ENCODE measurements at places on chromosomes 2 and 18. TPM values are rescaled to one million over a fixed set of nuclear protein-coding genes. Genes with fewer than 3 reads are reported as not detected.

HOXD8 gene
- 13.9 TPM for total RNA-seq

PROM2 gene
- 0.06 TPM for total RNA-seq

GRCh38 chr2:96663829-96664228 is 21.3 kb downstream of the FER1L5 start:
- DNase-seq = no peak

DNA sequence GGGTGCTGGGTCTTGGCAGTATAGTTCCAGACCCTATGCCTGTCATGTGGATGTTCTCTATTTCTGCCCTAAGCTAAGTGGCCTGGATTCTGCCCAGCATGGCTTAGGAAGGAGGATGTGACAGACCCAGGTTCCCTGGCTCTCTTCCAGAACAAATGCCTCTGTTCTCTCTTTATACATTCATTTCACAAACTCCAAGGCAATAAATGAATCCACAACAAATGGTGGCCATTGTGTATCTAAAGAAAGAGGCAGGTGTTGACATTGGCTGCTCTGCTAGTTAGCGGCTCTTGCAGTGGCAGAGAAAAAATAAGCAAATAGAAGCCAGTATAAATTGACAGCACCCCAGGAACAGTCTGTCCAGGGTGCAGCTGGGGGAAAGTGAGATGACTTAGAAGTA is 298.6 kb downstream of the SUCLG1 start:
- no peak for DNase-seq

GRCh38 chr18:78242254-78242643 is 737.4 kb upstream of the SALL3 start:
- no peak for DNase-seq

DNA sequence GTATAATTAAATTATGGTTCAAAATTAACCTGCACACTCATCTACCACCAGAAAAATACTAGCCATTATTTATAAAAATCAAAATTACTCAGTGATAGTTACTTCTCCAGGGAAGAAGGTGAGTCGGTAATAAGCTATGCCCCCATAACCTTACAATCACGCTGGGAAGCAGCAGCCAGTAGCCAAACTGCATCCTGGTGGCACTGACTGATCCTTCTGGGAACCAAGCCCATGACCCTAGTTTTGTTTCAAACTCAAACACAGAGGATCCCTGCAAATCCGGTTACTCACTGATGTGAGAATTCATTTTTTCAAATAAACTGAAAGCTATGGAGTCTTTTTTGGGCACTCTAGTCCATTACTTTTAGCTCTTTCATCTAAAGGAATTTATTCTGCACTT is 88.2 kb upstream of the VWC2L start:
- no peak for DNase-seq

DNA sequence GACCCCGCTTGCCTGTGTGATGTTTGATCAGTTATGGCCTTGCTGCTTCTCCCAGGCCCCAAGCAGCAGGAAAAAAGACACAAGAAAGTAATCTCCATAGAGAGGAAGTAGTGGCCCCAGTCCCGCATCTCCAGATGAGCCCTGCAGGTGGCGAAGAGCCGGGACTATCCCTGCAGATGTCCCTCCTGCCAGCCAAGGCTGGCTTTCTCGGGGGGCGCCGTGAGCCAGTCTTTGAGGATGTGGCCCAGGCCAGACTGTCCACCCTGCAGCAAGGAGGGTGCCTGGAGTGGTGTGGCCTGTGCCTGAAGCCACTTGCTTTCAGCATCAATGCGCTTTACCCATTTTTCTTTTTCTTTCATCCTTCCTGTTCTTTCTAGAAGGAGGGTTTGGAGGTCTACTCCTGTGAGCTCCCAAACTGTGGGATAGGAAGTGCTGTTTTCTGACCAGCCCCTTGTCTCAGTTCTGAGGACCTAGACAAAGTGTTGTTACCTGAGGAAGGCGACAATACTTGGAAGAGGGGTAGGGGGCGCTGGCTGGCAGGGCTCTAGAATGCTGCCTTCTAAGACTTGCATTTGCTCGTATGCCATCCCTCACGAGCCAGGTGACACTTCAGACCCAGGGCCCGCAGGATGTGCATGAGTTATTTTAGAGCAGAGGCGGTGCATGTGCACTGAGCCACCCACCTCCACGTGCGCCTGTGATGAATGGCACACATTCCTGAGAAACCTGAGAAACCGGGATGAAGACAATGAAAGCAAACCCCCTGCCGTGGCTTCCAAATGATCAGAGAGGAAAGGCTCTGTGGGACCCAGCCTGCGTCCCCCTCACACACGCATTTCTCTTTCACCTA is 255.8 kb downstream of the FBXO15 start:
- no peak for DNase-seq

DNA sequence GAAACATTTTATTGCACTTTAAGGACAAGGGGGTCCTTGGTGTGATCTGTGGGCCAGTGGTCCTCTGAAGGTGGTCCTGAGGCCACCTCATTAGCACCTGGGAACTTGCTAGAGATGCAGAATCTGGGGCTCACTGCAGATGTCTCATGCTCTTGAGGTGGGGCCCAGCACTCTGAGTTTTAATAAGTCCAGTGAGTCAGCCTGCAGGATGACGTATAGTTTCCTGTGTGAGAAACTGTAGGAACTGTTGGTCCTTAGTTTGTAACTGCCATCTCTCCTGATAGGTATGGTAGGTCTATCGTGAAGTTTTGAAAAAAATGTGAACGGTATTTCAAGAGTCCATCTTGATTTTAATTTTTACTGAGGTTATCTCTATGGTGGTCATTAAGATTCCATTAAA is 2.8 kb downstream of the TRPM8 start:
- DNase-seq = peak; percentile 40

DNA sequence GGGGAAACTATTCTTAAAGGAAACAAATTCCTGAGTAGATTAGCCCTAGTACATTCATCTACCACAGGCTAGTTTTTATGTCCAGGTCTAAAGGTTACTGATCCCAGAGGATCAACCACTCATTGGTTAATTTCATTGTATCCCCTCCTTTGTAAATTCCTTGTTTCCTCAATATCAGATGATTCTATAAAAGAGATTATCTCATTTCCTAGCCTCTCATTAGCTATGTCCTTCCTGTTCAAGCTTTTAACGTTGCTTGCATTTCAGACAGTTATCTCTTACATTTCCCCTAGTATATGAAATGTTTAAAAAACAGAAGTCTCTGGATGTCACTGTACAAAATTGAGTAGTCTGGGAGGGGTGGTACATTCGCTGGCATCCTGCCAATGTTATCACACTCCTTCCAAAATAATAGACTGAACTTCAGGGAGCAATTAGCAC is 24.2 kb upstream of the ARMC9 start:
- DNase-seq = no peak

DNA sequence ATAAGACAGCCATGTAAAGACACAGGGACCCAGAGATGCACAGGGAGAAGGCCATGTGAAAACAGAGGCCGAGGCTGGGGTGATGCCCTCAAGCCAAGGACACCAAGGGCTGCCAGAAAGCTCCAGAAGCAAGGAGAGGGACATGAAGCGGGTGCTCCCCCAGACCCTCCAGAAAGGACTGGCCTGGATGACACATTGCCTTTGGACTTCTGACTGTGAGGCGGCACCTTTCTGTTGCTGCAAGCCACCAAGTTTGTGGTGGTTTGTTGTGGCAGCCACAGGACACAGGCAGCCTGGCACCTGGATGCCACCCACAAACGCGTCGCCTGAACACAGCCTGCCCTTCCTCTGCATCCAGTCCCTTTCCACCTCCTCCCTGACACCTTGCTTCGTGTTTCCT is 67.1 kb downstream of the RHOB start:
- no peak for DNase-seq

DNA sequence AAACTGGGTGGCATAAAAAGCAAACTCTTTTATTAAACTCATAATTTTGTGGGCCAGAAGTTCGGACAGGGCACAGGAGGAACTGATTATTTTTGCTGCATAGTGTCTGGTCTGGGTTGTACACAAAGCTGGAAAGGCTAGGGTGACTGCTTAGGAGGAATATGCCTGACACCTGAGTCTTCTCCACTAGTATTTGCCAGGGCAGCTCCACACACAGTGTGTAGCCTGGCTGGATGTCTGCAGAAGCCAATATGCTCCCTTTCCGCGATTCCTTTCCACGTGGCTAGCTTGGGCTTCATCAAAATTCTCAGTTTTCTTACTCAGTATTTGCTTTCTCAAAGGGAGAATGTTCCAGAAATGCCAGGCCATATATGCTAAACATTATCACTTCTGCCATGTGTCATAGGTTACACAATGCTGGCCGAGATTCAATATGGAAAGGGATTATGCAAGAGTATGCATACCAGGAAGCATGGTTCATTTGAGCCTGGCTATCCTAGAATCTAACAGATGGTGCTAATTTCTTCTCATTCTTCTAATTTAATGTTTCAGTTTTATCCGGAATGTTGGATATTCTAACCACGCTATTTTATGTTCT is 142.7 kb upstream of the DOK6 start:
- peak; percentile 46 for DNase-seq
